ENCODE measurements at places on chromosomes 1 and 21. TPM values are rescaled to one million over a fixed set of nuclear protein-coding genes. Genes with fewer than 3 reads are reported as not detected.

Gene C1orf105
- total RNA-seq, result not detected

Gene C1QA
- total RNA-seq, result not detected

Gene GPR37L1
- under 0.01 TPM for total RNA-seq

Gene C1QB
- total RNA-seq, result not detected

Gene TEX38
- total RNA-seq, result not detected

Gene CYP2J2
- not detected for total RNA-seq

Gene RGSL1
- not detected for total RNA-seq

Gene NID1
- total RNA-seq, result 211 TPM

Gene PDZK1IP1
- 0.43 TPM for total RNA-seq

Gene OR2T11
- not detected for total RNA-seq

Gene ADORA3
- total RNA-seq, result not detected

Gene SPATA46
- total RNA-seq, result not detected

Gene TEDDM1
- not detected for total RNA-seq

Gene VWA5B1
- not detected for total RNA-seq

Gene GBP2
- 59.9 TPM for total RNA-seq

Gene CPLANE2
- 15.1 TPM for total RNA-seq

Gene TEX35
- not detected for total RNA-seq

Gene KANK4
- not detected for total RNA-seq

Gene TSSK3
- 0.86 TPM for total RNA-seq

Gene TCHH
- total RNA-seq, result under 0.01 TPM

Gene ATP1A2
- total RNA-seq, result not detected

Gene AMY2A
- not detected for total RNA-seq

Gene TNNT2
- total RNA-seq, result 3.5 TPM

Gene SLC30A10
- not detected for total RNA-seq

Gene ACP6
- 6.0 TPM for total RNA-seq

Gene CD34
- total RNA-seq, result 0.43 TPM

Gene TNNI3K
- total RNA-seq, result 1.3 TPM

Gene CYP4A11
- not detected for total RNA-seq

Gene HSD3B2
- not detected for total RNA-seq

Gene EYA3
- total RNA-seq, result 26.3 TPM

Gene FRRS1
- 17.7 TPM for total RNA-seq

Gene MSH4
- total RNA-seq, result 0.43 TPM

Gene HRNR
- not detected for total RNA-seq

Gene ZMYND12
- 0.32 TPM for total RNA-seq

Gene RXFP4
- total RNA-seq, result not detected

Gene CELF3
- total RNA-seq, result not detected

Gene DNAJC6
- total RNA-seq, result 12.2 TPM

Gene ERRFI1
- 70.4 TPM for total RNA-seq

Gene TFF3
- not detected for total RNA-seq

Gene PROK1
- not detected for total RNA-seq

Gene DIO1
- not detected for total RNA-seq

Gene ICOSLG
- 0.64 TPM for total RNA-seq

Gene CFHR2
- total RNA-seq, result not detected

Gene GUCA2A
- not detected for total RNA-seq

Gene SLAMF6
- total RNA-seq, result not detected

Gene EFNA4
- 2.6 TPM for total RNA-seq

Gene NBPF6
- total RNA-seq, result not detected

Gene FALEC
- 1.3 TPM for total RNA-seq
